NCI-H524 treated with DMSO at 0.1 percent for 48 hours (cell line): ENCODE measurements at places on chromosomes 6 and 20.
A peak's percentile ranks its signal among the peaks of the same experiment; 100 is the strongest.

DNA sequence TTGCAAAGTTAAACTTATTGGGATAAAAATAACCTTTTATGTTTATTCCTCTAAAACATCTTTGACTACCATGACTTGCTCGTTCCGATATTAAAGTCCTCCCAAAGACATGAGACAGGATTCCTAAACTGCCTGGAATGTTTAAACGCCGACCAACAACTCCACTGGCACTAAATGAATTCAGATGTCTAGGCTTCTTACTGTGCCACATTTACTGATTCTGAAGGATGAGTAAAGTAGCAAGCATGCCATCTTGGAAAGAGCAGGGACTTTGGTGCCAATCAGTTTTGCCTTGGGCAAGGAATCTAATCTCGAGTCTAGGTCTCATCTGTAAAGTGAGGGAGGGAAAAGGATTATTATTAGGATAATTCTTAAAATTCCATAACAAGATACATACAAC lies 25.3 kb downstream of the MBOAT1 start:
- DNase-seq: no peak

- no peak for DNase-seq
Measured at GRCh38 chr6:112286010-112286409, 31.6 kb upstream of the LAMA4 start.

DNA sequence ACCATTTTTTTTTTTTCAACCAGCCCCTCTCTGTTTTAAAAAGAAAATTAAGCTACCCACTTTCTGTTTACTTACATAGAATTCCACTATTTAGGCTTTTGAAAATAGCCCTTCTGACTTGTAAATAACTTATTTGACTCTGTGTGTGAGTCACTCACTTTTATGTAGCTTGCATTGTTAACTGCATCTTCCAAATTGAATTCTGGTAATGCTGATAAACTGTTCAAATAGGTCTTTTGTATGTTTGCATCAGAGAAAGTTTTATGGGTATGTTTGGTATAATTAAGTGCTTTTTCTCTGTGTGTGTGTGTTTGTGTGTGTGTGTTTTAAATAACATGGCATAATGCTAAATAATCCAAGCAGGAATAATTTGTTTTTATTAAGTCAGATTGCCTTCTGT lies 360.1 kb downstream of the PLCB1 start:
- DNase-seq: no peak

GRCh38 chr20:50735813-50736212 lies 4.4 kb downstream of the PARD6B start:
- no peak for DNase-seq

GRCh38 chr6:1958257-1958656 lies 287.1 kb downstream of the GMDS start:
- DNase-seq: no peak

DNA sequence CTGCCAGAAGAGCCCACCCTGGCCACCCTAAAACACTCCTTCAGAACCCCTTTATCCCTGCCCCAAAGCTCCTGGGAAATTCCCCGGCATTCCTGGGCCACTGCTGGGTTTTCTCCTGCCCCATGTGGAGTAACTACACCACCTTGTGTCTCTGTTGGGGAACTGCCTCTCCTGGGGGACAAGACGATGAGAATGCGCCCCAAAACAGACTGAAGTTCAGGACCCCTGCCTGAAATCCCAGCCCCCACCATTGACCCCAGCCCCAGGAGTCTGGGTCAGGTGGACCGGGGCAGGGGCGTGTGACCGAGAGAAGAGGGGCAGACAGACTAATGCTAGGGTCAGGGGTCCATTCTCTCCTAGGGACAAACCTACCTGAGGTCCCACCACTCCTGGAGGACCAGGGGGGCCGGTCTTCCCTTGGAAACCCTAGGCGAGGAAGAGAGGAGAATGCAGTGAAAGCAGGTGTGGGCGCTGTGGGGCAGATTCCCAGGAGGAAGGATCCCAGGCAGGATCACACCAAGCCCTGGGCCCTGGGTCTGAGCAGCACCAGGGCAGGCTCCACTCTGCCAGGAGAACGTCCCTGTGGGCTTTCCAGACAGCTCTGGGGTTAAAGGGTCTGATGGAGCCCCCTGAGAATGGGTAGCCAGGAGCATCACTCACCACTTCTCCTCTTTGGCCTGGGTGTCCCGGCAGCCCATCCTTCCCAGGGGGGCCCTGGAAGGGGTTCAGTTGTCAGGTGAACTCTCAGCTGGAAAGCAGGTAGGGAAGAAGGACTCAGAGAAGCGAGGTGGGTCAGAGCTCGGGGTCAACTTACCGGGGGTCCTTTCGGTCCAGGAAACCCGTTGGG lies 19.4 kb downstream of the COL11A2 start:
- no peak for DNase-seq

DNA sequence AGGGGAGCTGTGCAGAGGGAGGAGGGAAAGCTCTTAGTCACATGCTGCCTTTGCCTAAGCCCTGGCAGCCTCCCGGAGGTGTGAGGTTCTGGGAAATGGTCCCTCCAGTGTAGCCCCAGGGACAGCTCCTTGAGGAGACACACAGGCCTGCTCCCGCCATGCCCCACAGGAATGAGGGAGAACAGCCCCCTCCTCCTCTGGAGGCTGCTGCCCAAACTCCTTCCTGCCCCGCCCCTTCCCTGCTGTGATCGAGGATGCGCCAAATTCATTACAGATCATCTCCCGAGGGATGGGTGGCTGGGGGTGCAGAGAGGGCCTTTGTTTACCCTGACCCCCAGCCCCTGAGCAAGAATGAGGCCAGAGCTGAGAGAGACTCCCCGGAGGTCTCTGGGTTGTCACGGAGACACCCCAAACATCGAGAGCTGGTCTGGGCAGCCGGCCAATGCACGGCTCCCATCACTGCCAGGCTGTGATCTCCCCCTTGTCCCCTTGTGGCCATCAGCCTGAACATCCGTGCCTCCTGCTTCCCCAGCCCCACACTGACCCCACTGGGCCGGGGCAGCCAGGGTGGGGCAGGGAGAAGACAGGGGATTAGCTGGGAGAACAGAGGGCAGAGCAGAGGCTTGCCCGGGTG lies 8.4 kb downstream of the CYP21A2 start:
- DNase-seq: no peak

DNA sequence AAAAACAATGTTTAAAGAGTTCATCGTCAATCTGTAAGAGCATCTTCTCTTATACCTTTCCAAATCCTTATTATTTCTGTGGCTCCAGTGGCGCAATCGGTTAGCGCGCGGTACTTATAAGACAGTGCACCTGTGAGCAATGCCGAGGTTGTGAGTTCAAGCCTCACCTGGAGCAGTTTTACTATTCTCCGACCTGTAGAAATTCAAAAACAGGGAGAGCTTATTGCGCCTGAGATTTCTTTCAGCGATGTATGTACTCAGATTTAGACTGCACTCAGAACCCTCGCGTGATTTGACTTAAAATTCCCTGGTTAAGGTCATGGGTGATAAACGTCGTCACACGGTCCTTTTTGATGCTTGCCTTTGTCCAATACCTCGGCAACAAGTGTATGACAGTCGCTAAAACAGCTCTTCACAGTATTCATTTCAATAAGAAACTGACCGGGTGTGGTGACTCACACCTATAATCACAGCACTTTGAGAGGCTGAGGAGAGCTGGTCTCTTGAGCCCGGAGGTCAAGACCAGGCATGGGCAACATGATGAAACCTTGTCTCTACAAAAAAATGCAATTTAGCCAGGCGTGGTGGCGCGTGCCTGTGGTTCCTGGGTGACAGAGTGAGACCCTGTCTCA lies 11.9 kb downstream of the GPX5 start:
- DNase-seq: peak; percentile 64
